ENCODE measurements at places on chromosomes 12 and 14. TPM values are rescaled to one million over a fixed set of nuclear protein-coding genes. Genes with fewer than 3 reads are reported as not detected.

The B4GALNT1 gene
- total RNA-seq, result 0.62 TPM

DNA sequence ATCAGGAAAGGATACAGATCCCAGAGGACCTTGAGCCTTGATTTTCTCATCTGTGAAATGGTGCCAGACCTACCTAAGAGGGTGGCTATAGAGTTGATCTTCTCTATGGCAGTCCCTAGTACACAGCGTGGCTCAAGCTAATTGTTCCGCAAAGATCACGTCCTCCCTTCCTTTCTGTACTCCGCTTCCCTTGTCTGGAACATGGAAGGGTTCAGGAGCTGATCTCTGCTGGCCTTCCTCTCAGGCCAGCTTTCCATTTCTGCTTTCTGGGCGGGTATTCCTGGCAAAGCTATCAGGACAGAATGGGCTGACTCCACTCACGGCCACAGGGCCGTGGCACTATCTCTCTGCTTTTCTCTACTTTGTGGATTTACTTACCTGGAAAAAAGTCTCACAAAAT lies 6.5 kb downstream of the CAMKK2 start:
- H3K4me3 ChIP-seq, result no peak overlapping the region
- no peaks in the 10 kb centered on the region for H3K27me3 ChIP-seq
- H3K4me1 ChIP-seq, result peaks cover 43% of the 10 kb centered on the region
- H3K36me3 ChIP-seq, result peaks cover 15% of the 10 kb centered on the region
- H3K27ac ChIP-seq, result no peak overlapping the region
- DNase-seq, result no peak

GRCh38 chr14:34776611-34777010 lies 62.2 kb upstream of the CFL2 start:
- no peak for DNase-seq
- no peak overlapping the region for H3K4me3 ChIP-seq
- H3K36me3 ChIP-seq, result peaks cover 61% of the 10 kb centered on the region
- H3K27me3 ChIP-seq, result no peaks in the 10 kb centered on the region

The TCTN2 gene
- 4.7 TPM for total RNA-seq

DNA sequence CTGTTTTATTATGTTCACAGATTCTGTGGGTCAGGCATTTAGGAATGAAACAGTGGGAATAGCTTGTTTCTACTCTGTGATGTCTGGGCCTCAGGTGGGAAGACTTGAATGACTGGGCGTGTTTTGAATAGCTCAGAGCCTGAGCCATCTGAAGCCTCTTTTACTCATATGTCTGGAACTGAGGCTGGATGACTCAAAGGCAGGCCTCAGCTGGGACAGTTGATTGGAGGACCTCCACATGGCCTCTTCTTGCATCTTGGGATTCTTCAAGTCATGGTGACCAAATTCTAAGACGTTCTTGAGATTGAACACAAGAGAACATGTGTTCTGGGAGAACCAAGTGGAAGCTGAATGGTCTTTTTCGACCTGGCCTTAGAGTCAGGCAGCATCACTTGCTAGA lies 45.8 kb upstream of the TBX3 start:
- no peak overlapping the region for H3K27ac ChIP-seq
- DNase-seq, result no peak
- H3K36me3 ChIP-seq, result no peaks in the 10 kb centered on the region
- H3K4me3 ChIP-seq, result no peak overlapping the region
- no peaks in the 10 kb centered on the region for H3K4me1 ChIP-seq
- peaks cover 6% of the 10 kb centered on the region for H3K27me3 ChIP-seq

DNA sequence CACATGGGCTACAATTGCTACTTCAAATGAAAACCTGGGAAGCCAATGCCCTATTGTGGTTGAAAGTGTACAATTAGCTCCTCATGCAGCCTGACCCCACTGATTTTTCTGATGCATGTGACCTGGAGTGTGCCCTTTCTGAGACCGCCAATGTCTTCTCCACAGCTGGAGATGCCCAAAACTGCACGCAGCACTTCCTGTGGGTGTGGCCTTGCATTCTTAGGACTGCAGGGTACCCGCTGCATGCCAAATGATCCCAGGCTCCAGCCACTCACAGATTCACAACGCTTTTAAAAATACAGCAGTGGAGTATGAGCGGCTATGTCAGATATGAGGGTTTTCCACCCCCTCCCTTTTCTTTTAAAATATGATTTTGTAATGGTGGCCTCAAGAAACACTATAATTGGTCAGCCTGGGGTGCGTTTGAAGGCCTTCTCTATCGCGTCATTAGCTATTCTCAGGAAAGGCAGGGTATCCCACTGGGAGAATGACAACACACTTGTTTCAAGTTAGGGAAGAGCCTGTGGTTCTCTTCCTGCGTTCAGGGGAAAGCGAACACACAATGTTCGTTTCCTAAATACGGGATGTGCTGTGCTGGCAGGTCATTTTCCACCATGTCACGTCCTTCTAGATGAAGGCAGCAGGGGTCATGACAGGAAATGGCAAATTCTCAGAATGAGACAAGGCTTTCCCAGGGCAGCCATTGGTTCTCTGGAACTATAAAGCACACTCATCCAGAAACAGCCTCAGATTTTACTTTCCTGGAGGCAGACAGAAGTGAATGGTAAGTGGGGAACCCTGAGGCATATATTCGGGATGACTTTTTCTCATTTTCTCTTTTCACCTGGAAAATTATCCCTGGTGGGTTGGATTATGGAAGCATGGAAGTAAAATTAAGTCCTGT lies at the start of gene APOLD1:
APOLD1 (plus strand) TSS at position 749 of the 904 bp plus-strand sequence; CDS start at position 782, 33 bp downstream.
- peak within 1 kb of the TSS; percentile 69 for H3K4me3 ChIP-seq
- H3K4me1 ChIP-seq, result peaks cover 44% of the 10 kb centered on the region
- peak within 1 kb of the TSS; percentile 68 for H3K27ac ChIP-seq
- DNase-seq, result no peak

GRCh38 chr12:77031745-77032144 lies 33.6 kb downstream of the E2F7 start:
- H3K27me3 ChIP-seq, result no peaks in the 10 kb centered on the region
- peaks cover 61% of the 10 kb centered on the region for H3K36me3 ChIP-seq
- no peak for DNase-seq
- H3K4me3 ChIP-seq, result no peak overlapping the region
- H3K4me1 ChIP-seq, result no peaks in the 10 kb centered on the region

DNA sequence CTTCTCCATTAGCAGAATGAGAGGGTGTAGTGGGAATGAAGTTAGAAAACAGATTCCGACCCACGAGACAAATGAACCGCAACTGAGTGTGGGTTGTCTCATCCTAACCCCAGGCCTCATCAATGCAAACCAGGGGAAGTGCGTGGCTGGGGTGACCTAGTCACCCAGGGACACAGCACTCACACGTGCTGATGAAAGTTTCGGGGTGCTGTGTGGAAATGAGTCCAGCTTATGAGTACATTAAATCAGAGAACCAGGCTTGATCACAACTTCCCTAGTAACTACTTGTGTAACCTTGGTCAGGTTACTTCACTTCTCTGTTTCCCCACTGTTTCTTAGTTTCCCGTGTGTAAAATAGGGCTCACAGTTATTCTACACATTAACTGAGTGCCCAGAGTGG lies 95.4 kb upstream of the CDKN3 start:
- H3K4me1 ChIP-seq, result no peaks in the 10 kb centered on the region
- no peak overlapping the region for H3K4me3 ChIP-seq
- H3K27ac ChIP-seq, result no peak overlapping the region
- H3K27me3 ChIP-seq, result peaks cover 28% of the 10 kb centered on the region

GRCh38 chr14:50031602-50032313 lies 84.6 kb downstream of the VCPKMT start:
- no peak for DNase-seq
- peaks cover 69% of the 10 kb centered on the region for H3K36me3 ChIP-seq
- no peak overlapping the region for H3K27ac ChIP-seq
- H3K4me1 ChIP-seq, result peaks cover 27% of the 10 kb centered on the region
- H3K27me3 ChIP-seq, result no peaks in the 10 kb centered on the region
- H3K4me3 ChIP-seq, result no peak overlapping the region

DNA sequence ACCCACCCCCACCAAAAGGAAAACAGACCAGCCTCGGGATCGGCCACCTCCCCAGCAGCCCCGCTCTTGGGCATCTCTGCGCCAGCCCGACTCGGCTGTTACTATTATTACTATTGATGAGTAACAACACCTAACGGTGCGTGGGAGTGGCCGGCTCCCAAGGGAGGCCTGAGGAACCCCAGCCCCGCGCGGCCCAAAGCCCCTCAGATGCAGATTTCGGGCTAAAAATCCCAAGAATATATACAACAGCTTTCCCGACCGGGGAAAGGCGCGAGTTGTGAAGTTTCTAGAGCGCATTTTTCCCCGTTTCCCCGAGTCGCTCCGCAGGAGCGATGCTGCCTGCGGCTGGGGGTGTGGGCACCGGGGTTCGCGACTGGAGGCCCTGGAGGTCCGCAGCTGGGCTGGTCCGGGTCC lies 565 bp downstream of the NT5DC3 start:
- peak overlapping the region; percentile 78 for H3K4me3 ChIP-seq
- no peak for DNase-seq
- peaks cover 18% of the 10 kb centered on the region for H3K4me1 ChIP-seq
- H3K27ac ChIP-seq, result peak overlapping the region; percentile 84

DNA sequence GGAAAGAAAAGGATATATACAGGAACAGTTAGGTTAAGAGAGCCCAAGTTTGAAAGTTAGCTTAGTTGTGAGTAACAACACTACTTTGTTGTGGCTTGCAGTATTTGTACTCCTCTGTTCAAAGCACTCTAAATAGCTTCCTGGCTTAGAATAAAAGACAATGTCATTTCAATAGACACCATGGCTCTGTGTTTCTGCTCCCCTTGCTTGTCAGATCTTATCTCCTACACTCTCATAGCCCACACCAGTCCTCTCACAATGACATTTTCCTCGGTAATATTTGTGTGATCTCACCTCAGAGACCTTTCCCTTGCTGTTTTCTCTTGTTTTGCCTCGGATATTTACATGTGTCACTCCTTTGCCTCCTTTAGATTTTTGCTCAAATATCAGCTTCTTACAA lies 418.4 kb downstream of the MDGA2 start:
- no peak overlapping the region for H3K4me3 ChIP-seq
- no peaks in the 10 kb centered on the region for H3K27me3 ChIP-seq
- no peaks in the 10 kb centered on the region for H3K4me1 ChIP-seq
- H3K36me3 ChIP-seq, result no peaks in the 10 kb centered on the region
- H3K27ac ChIP-seq, result no peak overlapping the region

GRCh38 chr14:24167469-24168114 lies 4.3 kb upstream of the REC8 start:
- peaks cover 77% of the 10 kb centered on the region for H3K4me1 ChIP-seq
- H3K27me3 ChIP-seq, result no peaks in the 10 kb centered on the region
- no peak for DNase-seq
- H3K27ac ChIP-seq, result peak overlapping the region; percentile 70
- H3K36me3 ChIP-seq, result peaks cover 74% of the 10 kb centered on the region

GRCh38 chr14:51209457-51209856 lies 30.6 kb upstream of the TMX1 start:
- no peaks in the 10 kb centered on the region for H3K4me1 ChIP-seq
- no peaks in the 10 kb centered on the region for H3K36me3 ChIP-seq
- DNase-seq, result no peak
- H3K27me3 ChIP-seq, result peaks cover 16% of the 10 kb centered on the region

The RAB15 gene
- 4.9 TPM for total RNA-seq

DNA sequence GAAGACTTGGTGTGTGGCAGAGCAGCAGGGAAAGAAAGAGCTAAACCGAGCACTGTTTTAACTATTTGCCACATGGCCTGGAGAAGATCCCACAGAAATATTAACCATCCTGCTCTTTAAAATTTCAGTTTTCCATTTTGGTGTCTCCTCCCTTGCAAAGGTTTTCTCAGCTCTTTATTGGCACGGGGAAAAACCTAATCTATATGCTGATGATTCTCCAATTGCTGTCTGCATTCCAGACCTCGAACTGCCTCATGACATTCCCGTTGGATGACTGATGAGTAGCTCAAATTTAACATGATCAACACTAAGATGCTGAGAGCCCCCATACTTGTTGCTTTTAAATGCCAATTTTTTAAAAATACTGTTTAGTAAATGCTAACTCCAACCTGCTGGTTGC lies 115.0 kb downstream of the EMP1 start:
- H3K36me3 ChIP-seq, result no peaks in the 10 kb centered on the region
- no peaks in the 10 kb centered on the region for H3K4me1 ChIP-seq
- H3K27ac ChIP-seq, result no peak overlapping the region
- DNase-seq, result no peak
- peaks cover 20% of the 10 kb centered on the region for H3K27me3 ChIP-seq

- no peaks in the 10 kb centered on the region for H3K36me3 ChIP-seq
- H3K4me1 ChIP-seq, result no peaks in the 10 kb centered on the region
- peaks cover 3% of the 10 kb centered on the region for H3K27me3 ChIP-seq
- no peak overlapping the region for H3K27ac ChIP-seq
- no peak for DNase-seq
These were observed 159.6 kb upstream of the RTL1 start for GRCh38 chr14:101063121-101063520.

The ANO6 gene
- total RNA-seq, result 27.3 TPM

DNA sequence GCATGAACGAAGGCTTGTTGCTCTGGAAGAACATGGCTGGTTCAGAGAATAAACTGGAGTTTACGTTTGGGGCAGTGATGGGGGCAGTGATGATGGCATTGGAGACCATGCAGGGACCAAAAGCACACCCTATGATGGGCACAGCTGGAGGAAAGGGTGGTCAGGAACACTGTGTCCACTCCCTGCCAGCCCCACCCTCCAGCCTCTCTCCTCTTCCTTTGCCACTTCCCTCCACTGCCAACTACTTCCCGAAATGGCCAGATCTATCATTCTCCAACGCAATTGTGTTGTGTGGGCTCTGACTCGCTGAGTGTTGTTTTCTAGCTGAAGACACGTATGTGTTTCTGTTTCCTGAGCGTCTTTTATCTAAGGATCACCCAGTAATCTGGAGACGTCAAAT lies 39.3 kb upstream of the GSG1 start:
- DNase-seq, result no peak
- H3K27me3 ChIP-seq, result peaks cover 4% of the 10 kb centered on the region
- peaks cover 25% of the 10 kb centered on the region for H3K4me1 ChIP-seq

DNA sequence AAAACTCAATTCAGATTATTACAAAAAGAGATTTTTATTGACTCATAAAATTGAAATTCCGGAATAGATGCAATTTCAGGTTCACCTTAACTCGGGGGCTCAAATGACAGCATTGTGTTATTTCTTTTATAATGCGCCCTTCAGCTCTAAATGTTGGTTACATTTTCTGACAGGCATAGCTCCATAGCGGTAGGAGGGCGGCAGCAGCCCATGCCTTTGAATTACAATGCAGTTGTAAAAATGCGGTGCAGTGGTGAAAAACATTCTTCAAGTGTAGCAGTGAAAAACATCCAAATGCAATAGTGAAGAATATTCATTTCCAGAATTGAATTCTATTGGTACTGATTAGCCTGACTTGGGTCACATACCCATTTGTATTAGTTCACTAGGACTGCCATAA lies 215.3 kb upstream of the PKP2 start:
- no peak overlapping the region for H3K27ac ChIP-seq
- H3K4me3 ChIP-seq, result no peak overlapping the region
- H3K27me3 ChIP-seq, result no peaks in the 10 kb centered on the region
- no peak for DNase-seq

The FIGNL2 gene
- total RNA-seq, result 0.17 TPM

The STRAP gene
- total RNA-seq, result 80.2 TPM
